ENCODE measurements at places on chromosomes 4 and X. TPM values are rescaled to one million over a fixed set of nuclear protein-coding genes. Genes with fewer than 3 reads are reported as not detected.

The RTL9 gene
- 0.07 TPM for total RNA-seq

GRCh38 chr4:38804654-38805295, at the start of gene TLR1:
TSS of gene TLR1 (minus strand) at chr4:38804791. CDS start at chr4:38798831, 5,960 bp downstream.
- no peak for DNase-seq

DNA sequence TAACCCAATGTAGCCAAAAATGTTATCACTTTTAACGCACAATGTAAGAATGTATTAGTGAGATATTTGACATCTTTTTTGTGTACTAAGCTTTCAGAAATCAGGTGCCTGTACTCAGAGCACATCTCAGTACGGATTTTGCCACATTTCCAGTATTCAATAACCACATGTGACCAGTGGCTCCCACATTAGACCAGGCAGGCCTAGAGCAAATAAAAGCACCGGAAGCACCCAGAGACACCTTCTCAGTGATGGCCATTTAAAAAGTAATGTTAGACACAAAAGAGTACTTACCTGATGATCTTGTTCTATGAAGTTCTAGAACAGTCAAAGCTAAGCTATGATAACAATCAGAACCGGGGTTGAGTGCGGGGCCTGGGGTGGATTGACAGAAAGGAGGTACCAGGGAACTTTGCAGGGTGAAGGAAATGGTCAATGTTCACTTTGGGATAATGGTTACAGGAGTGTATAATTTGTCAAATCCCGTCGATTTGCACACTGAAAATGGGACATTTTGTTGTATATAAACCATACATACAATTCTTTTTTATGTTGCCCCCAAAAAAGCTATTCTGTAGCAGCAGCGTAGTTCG, 1.2 kb downstream of the CTPS2 start:
- DNase-seq: no peak

DNA sequence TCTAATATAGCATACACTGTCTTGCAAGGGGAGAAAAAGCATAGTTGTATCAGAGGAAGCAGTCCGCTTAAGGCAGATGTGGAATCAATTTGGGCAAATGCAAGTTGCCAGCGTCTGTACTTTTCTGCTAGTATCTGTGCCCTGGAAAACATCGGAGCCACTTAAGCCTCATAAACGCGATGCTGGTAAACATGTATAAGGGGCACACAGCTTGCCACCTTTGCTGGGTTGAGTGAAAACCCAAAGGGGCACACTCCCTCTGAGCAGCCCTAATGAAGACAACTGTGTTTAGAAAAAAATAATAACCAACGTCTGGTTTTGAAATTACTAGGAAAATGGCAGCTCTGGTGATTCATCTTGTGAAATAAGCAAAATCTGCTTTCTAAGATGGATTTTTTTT, 24.3 kb downstream of the SMIM20 start:
- no peak for DNase-seq

DNA sequence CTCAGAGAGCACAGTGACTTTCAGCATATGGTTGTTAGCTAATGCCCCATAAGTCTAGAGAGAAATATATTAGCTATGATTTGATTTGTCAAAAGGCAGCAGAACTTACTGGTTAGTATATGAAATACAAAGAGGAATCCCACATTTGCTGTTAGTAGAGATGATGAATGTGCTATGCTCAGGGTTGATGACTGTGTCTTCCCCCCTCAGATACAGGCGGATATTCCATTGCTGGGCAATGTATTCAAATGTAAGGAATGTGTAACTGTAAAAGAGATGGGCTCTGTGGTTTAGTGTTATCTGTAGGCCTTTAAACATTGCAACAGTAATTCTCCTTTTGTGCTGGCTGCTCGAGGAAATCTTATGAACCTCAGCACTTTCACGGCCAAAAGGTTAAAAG, 528.9 kb upstream of the ARX start:
- DNase-seq: no peak

- DNase-seq: no peak
Measured at GRCh38 chr4:8599657-8600056, 7.1 kb downstream of the CPZ start.

The NUDT10 gene
- 3.8 TPM for total RNA-seq

DNA sequence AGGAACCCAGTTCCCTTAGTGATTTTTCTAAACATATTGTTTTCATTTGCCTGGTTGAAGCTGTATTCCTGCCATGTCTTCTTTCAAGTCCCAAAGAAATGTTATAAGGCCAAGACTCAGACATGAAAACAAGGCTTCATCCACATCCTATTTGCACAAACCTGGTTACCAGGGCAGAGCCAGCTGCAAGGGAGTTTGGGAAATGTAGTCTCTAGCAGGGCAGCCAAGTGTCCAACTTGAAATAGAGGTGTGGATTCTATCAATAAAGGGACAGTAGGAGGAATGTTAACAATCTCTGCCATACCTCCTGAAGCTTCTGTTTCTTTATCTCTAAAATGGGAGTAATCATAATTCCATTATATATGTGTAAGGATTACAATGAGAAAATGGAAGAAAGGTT, 56.6 kb downstream of the INTS12 start:
- no peak for DNase-seq

DNA sequence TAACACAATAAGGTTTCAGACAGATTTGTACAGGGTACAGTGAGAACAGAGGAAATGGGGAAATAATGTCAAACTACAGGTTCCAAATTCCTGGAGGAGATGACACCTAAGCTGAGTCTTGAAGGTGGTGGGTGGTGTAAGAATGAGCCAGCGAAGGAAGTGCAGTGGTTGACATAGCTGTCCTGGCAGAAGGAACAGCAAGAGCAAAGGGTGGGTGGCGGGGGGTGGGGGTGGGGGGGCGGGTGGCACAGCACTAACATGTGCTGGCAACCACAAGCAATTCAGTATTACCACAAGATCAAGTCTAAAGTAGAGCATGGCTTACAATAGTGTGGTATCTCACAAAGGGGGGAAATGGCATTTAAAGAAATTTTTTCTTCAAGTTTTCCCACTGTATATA, 13.1 kb upstream of the G3BP2 start:
- DNase-seq: no peak

DNA sequence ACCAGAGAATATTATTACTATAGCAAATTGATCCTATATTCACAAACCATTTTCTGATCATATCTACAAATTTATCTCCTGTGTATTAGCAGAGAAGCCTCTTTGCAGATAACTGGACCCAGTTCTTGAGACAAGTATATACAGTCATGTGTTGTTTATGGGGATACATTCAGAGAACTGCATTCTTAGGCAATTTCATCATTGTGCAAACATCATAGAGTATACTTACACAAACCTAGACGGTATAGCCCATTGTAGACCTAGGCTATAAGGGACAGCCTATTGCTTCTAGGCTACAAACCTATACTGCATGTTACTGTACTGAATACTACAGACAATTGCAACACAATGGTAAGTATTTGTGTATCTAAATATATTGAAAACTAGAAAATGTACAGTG, 152.5 kb upstream of the SPANXN4 start:
- DNase-seq: no peak

The STOX2 gene
- 20.2 TPM for total RNA-seq

- DNase-seq: no peak
Measured at GRCh38 chr4:83108101-83108861, 6.2 kb downstream of the PLAC8 start.

The MAGEA2 gene
- total RNA-seq: not detected

DNA sequence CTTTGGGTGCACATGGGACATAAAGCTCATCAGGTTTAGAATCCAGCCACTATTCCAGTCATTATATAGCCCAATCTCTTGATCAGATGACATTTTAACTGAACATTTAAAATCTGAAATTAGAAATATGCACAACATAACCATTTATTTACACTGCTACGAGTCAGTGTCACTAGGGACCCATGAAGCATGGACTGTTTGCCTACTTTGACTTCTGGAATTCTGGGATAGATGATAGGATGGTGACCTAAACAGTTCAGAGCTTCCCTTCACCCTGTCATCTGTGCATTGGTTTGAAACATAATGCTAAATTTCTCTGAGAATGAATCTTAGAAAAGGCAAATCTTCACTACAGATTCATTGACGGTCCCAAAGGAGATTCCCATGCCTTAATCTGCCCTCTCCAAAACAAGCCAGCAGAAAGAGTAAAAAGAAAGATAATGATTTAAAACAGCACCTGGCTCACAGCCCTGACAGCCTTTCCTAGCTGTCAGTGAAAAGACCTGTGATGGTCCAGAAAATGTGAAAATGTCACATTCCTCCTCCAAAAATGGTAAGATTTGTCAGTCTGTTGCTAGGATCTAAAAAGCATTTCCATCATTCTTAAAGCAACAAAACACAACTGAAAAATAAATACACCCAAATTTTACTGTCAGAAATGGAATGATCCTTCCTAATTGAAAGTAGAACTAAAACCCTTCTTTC, 18.9 kb upstream of the HERC3 start:
- no peak for DNase-seq

The GAGE1 gene
- not detected for total RNA-seq

- no peak for DNase-seq
Measured at GRCh38 chrX:74449937-74450330, 28.6 kb downstream of the SLC16A2 start.

GRCh38 chr4:182828360-182829025, 88.7 kb downstream of the DCTD start:
- no peak for DNase-seq

The FSTL5 gene
- not detected for total RNA-seq

DNA sequence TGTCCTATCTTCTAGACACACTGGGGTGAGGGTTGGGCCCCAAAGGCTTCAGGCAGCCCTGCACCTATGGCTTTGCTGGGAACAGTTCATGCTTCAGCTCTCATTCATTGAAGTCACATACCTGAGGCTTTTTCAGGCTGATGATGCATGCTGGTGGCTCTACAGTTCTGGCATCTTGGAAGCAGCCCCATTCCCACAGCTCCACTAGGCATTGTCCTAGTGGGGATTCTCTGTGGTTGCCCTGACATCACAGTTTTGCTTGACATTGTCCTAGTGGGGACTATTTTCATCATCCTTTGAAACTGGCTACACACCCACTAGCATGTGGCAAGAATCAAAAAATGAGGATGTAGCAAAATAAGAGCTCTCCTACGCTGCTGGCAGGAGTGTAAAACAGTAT, 37.7 kb upstream of the C4orf17 start:
- DNase-seq: no peak

The ZMAT1 gene
- 15.2 TPM for total RNA-seq

- no peak for DNase-seq
Measured at GRCh38 chr4:55216863-55217635, 91.7 kb upstream of the KDR start.

- DNase-seq: no peak
Measured at GRCh38 chr4:23355258-23355657, 534.6 kb downstream of the PPARGC1A start.

DNA sequence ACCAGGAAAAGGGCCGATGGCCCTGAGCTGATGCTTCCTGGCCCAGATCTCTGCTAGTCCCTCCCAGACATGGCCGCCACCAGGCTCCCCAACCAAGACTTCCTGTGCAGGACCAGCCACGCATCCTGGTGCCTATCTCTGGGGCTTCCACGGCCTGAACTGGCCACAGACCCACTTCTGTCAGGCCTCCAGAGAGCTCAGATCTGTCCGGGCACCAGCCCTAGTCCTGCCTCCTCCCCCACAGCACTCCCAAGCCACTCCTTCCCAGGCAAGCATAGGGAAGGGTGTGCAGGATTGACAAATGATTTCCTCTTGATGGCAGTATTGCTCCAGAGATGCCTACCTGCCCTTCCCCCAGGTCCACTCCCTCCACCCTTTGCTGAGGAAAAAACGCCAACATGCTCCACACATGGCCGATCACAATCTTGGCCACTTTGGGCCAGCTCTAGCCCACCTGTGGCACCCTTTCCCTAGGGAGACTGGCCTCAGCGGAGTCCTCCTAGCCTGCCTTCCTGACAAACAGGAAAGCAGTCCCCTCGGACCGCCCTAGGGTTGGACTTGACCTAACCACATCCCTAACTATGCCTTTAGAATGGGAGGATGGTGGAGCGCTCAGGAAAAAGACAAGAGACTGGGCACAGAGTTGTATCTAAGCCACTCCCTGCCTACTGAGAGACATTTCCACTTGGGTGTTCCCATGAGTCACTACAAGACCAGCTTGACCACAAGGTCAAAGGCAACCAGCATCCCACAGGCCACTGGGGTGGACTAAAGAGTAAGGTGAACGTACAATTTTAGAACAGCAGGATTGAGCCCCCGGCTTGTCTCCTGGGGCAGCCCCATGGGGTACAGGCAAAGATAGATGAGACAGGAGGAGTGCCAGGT, 277.5 kb upstream of the AGTR2 start:
- no peak for DNase-seq

GRCh38 chr4:14783011-14783877, 219.0 kb upstream of the CPEB2 start:
- DNase-seq: no peak

DNA sequence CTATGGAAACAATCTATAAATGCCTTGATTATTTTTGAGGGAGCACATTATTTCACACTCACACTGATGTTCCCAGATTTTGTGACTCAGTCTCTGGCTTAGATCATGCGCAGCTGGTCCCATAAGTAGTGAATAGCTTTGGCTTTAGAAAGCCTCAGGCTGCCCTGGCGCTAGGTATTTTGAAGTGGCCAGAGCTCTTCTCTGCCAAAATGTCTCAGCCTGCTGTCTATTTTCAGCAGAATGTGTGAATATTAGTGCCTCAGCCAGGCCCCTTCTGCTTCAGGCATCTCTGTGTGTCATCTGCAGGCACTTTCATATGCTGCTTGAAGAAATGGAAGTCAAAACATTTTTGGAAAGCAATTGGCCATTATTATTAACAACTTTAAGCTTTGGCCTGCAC, 931.0 kb upstream of the INTU start:
- DNase-seq: no peak

DNA sequence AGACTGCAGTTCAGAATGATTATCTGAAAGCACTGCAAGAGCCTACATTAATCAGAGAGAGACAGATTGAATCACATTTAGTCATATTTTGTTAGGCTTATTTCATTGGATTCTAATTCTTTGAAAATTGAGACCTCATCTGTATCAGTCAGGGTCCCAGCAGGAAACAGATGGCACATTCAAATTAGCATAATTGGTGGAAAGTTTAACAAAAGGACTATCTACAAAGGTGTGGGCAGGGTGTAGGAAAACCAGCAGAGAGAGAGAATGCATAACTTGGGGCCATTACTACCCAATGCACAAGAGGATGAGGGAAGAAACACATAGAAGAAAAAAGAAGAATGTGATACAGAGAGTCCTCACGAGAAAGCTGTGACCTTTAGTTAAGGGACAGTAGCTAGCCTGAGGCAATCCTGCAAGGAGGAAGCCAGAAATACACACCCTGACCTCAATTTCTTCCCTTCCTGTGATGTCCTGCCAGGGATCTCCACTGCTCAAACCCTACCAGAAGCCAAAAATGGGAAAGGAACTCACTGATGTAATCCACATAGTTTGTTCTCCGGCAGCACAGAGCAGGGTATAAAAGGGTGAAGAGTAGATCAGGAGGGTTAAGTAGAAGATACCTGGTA, 17.7 kb upstream of the XKRX start:
- DNase-seq: no peak

GRCh38 chrX:39261446-39262147, 460.3 kb downstream of the MID1IP1 start:
- no peak for DNase-seq

- no peak for DNase-seq
Measured at GRCh38 chr4:102447413-102447812, 53.7 kb upstream of the NFKB1 start.

GRCh38 chr4:76087007-76087769, 12.7 kb downstream of the ART3 start:
- no peak for DNase-seq

The MAP3K15 gene
- not detected for total RNA-seq

The SPRY1 gene
- 147 TPM for total RNA-seq

Data from thoracic aorta (tissue), 2 donors.